ENCODE measurements at places on chromosomes 4 and X.
A peak's percentile ranks its signal among the peaks of the same experiment; 100 is the strongest.

- no peak for DNase-seq
Measured at GRCh38 chrX:148185631-148186030, 204.5 kb downstream of the FMR1NB start.

DNA sequence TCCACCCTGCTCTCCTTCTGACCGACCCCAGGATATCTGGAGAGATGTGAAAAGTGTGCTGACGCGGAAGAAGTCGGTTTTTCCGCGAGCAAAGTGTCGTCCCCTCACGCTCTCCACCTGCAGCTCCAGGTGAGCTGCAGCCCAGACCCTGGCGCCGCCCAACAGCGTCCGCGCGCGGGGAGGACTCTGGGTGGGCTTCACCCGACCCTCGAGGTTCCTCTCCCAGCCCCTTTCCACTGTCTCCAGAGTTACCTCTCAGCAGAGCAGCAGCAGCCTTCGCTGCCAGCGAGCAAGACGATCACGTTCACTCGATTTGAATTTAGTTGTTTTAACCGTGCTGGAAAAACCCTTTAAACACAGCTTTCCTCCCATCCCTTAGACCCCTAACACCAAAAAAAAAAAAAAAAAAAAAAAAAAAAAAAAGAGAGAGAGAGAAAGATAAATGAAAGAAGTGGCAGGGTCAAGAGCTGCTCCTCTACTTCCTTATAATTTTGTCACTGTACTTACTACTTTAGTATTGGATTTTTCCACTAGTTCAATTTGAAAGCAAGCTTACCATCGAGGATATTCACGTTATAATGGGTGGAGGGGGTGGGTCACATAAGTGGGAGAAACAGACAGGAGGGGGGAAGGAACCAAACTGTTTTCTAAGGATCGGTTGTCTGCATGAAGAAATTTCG is 758 bp upstream of the NR3C2 start:
- DNase-seq: no peak

- no peak for DNase-seq
Measured at GRCh38 chrX:154661170-154661569, 7.8 kb upstream of the CTAG2 start.

GRCh38 chr4:72568959-72569718 is at the start of gene ADAMTS3:
ADAMTS3 (minus strand) TSS chr4:72569221; CDS start chr4:72568762, 459 bp downstream.
- peak; percentile 88 for DNase-seq

DNA sequence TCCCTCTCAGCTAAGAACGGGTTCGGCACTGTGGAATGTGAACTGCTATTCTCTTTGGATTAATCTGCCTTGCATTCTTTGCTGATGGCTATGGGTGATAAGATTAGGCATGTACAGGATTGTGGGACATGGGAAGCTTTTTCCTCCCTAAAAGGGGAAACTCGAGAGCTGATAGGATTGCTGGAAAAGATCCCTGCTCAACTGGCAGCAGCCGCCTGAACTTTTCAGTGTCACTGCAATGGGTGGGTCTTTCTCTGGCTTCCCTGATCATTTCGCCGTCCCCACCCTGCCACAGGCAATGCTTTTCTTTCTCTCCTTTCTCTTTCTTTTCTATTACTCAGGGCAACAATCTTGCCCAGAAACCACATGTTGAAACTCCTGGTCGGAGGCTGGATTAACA is 20.5 kb downstream of the PAGE2 start:
- no peak for DNase-seq

GRCh38 chrX:95995583-95995982 is 689.1 kb upstream of the DIAPH2 start:
- no peak for DNase-seq

- DNase-seq: no peak
Measured at GRCh38 chr4:73693811-73694210, 46.6 kb upstream of the CXCL8 start.

DNA sequence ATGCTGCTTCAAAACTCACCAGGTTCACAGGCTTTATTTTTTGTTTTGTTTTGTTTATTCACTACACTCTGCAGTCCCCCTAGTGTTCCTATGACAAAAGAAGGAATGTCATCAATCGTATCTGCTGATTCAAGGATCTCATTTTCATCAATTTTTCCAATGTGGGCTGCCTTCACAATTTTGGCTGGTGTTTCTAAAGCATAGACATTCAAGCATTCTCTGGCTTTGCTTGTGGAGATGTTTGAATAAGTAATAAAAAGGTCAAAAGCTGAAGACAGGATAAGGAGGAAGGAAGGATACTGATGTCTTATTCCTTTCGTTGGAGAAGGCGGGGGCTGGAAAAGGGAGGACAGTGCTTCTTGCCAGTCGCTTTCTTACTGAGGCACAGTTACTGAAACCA is 12.2 kb upstream of the KCNIP4 start:
- no peak for DNase-seq

DNA sequence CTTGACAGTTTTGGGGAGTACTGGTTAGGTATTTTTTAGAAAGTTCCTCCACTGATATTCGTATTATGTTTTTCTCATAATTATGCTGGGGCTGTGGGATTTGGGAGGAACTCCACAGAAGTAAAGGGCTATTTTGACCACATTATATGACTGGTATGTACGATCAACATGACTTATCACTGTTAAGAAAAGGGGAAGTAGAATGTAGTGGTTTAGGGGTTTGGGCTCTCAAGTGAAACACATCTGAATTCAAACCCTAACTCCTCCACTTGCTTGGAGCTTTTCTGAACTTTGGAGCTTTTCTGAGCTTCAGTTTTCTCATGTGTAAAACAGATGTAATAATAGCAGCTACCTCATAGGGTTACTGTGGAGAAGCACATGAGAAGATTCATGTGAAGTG is 96.4 kb upstream of the C1GALT1C1 start:
- DNase-seq: no peak

DNA sequence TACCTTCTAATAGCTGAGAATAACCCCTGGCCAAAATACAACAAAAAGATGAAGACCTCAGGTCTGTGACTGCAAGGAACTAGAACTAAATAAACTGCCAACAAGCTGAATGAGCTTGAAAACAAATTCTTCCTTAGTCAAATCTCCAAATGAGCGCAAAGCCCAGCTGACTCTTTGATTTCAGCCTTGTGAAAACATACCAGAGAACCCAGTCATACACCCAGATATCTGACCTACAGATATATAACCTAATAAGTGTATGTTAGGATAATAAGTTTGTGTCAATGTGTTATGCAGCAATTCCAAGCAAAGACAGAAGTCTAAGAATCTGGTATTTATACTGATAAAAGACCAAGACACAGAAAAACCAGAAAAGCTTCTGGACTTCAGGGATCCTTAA is 38.0 kb upstream of the ADGRL3 start:
- DNase-seq: no peak

DNA sequence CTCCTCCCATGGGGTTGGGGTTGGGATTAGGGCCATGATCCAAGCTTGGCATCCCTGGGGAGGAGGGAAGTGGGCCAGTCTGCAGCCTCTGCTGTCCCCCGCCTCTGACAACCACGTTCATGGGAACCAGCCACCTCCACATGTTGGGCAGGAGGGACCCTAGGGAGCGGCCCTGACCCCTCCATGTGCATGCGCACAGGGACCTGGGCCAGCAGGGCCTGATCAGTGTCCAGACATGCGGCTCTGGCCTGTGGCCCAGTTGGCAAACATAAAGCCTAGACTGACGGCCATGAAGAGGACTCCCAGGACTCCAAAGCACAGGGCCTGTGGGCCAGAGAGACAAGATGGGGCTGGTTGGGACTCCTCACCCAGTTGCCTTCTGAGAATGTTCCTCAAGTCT is 11.3 kb downstream of the SLC38A5 start:
- DNase-seq: no peak

DNA sequence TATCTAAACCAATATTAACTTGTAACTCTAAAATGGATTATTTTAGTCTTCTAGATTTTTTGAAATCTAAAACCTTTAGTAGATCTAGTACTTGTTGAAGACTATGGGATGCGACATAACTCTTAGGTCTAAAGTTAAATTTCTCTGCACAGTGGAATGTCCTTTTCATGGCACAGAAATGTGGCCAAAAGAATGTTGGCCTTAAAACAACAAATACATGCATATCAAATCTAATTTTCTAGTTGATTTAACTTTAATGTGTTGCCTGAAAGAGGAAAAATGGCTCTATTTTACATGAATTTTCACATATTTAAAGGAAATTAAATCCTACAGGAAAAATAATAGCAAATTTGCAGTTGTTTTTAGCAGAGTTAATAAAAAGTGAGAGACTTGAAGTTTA is 30.3 kb downstream of the NFKB1 start:
- no peak for DNase-seq

- DNase-seq: peak; percentile 93
Measured at GRCh38 chrX:154369449-154370299, 4.8 kb downstream of the FLNA start.

DNA sequence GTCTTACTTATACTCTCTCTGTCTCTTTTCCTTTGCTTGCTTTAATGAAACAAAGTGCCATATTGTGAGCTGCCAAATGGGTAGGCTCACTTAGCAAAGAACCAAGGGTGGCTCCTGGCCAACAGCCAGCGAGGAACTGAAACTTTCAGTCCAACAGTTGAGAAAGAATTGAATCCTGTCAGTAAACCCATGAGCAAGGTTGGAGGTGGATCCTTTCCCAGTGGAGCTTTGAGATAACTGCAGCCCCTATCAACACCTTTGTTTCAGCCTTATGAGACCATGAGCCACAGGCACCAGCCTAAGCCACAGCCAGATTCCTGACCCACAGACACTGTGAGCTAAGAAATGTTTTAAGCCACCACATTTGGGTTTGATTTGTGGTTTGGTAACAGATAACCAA is 362.2 kb downstream of the PDGFC start:
- DNase-seq: no peak

- no peak for DNase-seq
Measured at GRCh38 chrX:143854006-143854405, 29.9 kb upstream of the UBE2NL start.

- DNase-seq: no peak
Measured at GRCh38 chr4:15725608-15726007, 22.7 kb downstream of the BST1 start.

DNA sequence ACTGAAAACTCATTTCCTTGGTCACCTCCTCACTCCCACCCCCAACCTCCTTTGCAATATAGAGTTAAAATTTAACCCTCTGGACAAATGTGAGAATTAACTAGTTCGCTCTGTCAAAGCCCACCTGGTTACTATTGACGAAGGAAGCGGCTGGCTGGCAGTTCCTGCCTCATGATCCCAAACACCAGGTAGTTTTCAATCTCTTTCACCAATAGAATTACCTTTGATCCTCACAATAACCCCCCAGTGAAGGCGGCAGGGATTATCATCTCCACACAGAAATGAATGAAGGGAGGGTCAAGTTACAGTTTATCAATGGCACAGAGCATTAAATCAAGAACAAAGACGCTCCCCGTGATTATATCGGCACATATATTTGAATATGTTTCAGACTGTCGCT is 65.7 kb upstream of the TTC29 start:
- no peak for DNase-seq

GRCh38 chrX:98067611-98068010 is 1183.9 kb downstream of the RPA4 start:
- DNase-seq: no peak

DNA sequence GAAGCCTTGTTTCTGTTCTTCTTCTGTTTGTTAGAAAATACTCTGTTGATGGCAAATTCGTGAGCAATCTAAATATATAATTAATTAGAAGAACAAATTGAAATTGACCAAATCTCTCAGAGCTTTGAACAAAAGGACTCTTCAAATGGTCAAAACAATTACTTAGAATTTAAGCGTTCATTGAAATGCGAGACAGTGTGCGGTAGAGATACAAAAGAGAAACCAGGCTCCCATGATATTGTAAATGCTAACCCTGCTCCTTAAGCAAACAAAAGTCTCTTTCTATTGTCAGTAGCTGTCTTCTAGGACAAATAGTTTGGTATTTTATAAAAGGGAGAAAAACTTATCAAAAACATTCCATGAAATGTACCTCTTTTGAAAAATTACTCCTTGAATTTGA is 453.4 kb upstream of the MAGEB2 start:
- no peak for DNase-seq

- DNase-seq: peak; percentile 85
Measured at GRCh38 chrX:69285401-69285877, 120.2 kb upstream of the PJA1 start.

- no peak for DNase-seq
Measured at GRCh38 chr4:78004270-78004669, 52.9 kb upstream of the FRAS1 start.

Measured in femur (tissue), 1 donor.